ENCODE measurements at places on chromosomes 5 and 9. TPM values are rescaled to one million over a fixed set of nuclear protein-coding genes. Genes with fewer than 3 reads are reported as not detected.

Gene NIPAL4
- total RNA-seq: 10.1 TPM

Gene ANKRD18A
- total RNA-seq: 4.9 TPM

Gene MYOT
- total RNA-seq: not detected

Gene PPP2CA
- 269 TPM for total RNA-seq

Gene SV2C
- not detected for total RNA-seq

Gene FYB1
- 19.0 TPM for total RNA-seq

Gene LRRC70
- total RNA-seq: 0.11 TPM

Gene SLC25A48
- 0.15 TPM for total RNA-seq

Gene PKD2L2
- total RNA-seq: not detected

Gene ADAMTS2
- 0.09 TPM for total RNA-seq

Gene ITK
- not detected for total RNA-seq

Measured in A549 treated with RU486 at 1 μM for 4 hours (cell line).